Suppressor macrophage treated with lipopolysaccharide for 4 hours (primary cell): ENCODE measurements at places on chromosomes 2 and 18.
A peak's percentile ranks its signal among the peaks of the same experiment; 100 is the strongest.

- DNase-seq: peak; percentile 80
Measured at GRCh38 chr2:36441816-36442215, 86.2 kb downstream of the CRIM1 start.

GRCh38 chr18:7871560-7872456 lies 304.7 kb downstream of the PTPRM start:
- DNase-seq: no peak

- DNase-seq: no peak
Measured at GRCh38 chr2:4174796-4175195, 471.4 kb downstream of the DCDC2C start.

GRCh38 chr18:51666763-51667191 lies 469.3 kb upstream of the MEX3C start:
- DNase-seq: no peak

GRCh38 chr2:188119112-188119838 lies 172.4 kb upstream of the GULP1 start:
- no peak for DNase-seq

DNA sequence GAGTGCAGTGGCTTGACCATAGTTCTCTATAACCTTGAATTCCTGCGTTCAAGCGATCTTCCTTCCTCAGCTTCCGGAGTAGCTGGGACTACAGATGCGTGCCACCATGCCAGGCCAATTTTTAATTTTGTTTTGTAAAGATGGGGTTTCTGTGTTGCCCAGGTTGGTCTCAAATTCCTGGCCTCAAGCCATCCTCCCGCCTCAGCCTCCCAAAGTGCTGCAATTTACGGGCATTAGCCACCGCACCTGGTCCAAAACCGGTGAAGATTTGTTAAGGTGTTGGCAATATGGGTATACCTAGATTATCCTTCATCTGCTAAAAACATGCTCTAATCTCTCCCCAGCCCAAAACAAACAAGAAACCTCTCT lies 1.3 kb upstream of the EIF2AK3 start:
- no peak for DNase-seq

- DNase-seq: no peak
Measured at GRCh38 chr2:74261204-74261864, 62.9 kb downstream of the MTHFD2 start.

DNA sequence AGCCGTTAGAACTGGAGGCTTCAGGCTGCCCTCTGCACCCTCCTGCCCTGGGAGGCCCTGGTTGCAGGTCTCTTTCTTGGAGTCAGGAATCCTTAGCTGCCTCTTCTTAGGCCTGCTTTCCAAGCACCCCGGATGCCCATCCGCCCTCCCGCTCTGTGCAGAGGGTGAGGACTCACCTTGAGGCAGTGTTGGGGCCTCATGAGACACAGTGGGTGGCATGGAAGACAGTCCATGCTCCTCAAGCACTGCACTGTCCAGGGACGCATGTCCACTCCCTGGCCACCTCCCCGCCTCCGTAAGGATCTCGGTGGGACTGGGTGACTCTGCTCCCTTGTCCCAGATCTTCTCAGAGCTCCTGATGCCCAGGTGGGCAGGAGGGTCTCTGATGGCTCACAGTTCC lies 5.7 kb upstream of the TRAF3IP1 start:
- DNase-seq: no peak

DNA sequence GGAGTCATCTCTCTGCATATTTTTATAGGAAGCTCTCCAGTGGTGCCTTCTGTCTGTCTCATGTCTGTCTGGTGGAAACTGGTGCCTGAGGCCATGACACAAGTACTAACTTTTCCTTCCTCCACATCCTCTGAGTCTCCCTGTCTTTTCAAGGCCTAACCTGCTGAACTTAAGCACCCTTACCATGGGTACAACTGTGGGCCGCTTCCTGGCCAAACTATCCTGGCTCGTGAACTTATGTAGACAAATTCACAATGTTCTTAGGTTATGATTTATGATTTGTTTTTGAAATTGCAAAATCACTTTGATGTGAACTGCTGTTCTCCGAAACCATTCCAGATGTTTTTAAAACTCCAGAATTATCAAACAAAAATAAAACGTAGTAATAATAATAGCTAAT lies 804.5 kb upstream of the POU3F3 start:
- no peak for DNase-seq

DNA sequence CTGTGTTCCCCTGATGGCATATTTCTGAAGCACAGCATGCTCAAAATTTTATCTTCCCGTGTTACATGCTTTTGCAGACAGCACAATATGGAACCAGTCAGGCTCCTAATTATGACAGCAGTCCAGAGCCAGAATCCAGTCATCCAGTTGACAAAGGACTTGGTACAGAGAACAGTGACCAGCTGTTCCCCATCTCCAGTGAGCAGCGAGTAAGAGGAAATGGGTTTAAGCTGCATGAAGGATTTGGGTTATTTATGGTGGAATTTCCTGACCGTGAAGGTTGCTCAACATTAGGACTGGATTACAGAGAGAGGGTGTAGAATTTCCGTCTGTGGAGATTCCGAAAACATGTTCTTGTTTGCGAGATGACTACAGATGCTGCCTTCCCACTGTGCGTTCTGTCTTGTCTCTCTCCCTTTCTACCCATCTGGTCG lies 24.4 kb downstream of the SGPP2 start:
- DNase-seq: peak; percentile 93

DNA sequence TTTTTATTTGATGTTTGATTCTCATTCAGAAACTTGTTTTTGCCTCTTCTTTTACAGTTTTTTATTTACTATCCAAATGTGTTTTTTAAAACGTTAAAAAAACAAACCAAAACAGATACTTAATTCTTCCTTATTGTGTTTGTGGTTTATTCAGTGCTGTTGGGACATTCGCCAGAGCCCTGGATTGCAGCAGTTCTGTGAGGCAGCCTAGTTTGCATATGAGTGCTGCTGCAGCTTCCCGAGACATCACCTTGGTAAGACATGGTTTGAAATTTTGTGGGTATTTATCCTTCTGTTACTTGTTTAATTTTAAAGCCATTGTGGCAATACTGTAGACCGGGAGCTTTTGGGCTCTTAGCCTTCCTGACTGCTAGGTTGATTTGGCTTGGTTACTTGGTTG lies 91.2 kb downstream of the MTA3 start:
- no peak for DNase-seq
